ENCODE measurements at places on chromosomes 1 and 21.

GRCh38 chr1:46102769-46103476, 29.5 kb downstream of the PIK3R3 start:
- H3K36me3 ChIP-seq, result no peaks in the 10 kb centered on the region
- H3K4me1 ChIP-seq, result no peaks in the 10 kb centered on the region
- H3K27me3 ChIP-seq, result no peaks in the 10 kb centered on the region
- no peak overlapping the region for H3K27ac ChIP-seq

DNA sequence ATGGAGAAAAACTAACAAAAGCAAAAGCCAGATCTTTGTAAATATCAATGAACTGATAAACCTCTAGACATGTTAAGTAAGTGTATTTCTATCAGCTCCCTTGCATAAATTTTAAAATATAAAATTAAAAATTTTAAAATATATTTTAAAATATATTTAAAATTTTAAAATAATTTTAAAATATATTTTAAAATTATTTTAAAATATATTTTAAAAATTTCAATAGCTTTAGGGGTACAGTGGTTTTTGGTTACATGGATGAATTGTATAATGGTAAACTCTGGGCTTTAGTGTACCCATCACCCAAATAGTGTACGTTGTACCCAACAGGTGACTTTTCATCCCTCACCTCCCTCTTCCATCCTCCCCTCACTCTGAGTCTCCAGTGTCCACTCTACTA, 279.2 kb downstream of the SDCCAG8 start:
- H3K4me3 ChIP-seq, result no peak overlapping the region
- peaks cover 8% of the 10 kb centered on the region for H3K4me1 ChIP-seq
- no peak for DNase-seq
- H3K27ac ChIP-seq, result no peak overlapping the region

DNA sequence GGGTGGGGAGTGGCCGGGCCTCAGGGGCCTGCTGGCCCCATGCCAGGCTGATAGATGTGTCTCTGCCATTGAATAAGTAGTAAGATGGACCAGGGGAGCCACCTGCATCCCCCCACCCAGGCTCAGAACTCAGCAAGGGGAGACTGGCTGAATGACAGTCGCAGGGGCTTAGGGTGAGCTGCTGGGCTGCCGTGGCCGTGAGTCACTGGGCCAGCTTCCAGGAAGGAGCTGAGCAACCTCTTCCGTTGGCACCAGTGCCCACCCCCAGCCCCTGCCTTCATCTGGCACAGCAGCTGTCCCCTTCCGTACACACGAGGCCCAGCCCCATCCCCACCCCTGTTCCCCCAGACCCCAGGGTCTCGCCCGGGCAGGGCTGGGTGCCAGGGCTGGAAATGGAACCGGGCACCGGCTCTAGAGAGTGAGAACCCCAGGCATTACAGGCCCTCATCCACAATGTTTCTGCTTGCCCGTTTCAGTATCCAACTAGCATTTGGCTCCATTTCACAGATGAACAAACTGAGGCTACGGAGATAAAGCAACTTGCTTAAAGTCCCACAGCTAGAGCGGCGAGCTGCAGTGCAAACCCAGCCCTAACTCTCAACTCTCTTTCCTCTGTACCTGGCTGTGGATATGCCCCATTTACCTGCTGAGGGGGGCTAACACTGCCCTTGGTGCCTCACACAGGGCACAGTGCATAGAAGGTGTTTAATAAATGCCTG, 10.2 kb downstream of the WNT4 start:
- H3K36me3 ChIP-seq, result no peaks in the 10 kb centered on the region
- peaks cover 14% of the 10 kb centered on the region for H3K27me3 ChIP-seq
- DNase-seq, result no peak
- no peaks in the 10 kb centered on the region for H3K4me1 ChIP-seq
- no peak overlapping the region for H3K4me3 ChIP-seq

DNA sequence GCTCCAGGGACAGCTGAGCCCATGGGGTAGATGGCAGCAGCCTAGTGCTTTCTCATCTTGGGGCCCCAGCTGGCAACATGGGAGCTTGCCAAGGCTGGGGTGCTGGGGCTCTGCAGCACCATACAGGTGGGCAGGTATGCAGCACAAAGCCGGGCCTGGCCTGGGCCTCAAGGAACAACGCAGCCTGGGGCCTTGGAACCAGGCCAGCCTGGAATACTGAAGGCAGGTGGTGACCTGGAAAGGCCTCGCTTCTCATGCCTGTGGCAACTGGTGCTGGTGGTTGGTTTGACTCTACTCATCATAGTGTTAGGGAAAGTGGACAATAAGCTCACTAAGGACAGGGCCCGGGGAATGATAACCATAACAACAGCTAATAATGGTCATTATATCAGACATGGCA, 27.0 kb upstream of the SDHB start:
- no peak overlapping the region for H3K27ac ChIP-seq
- no peaks in the 10 kb centered on the region for H3K36me3 ChIP-seq
- no peak for DNase-seq

GRCh38 chr1:167431261-167431908, 86.9 kb downstream of the CD247 start:
- no peak for DNase-seq
- peaks cover 6% of the 10 kb centered on the region for H3K36me3 ChIP-seq
- H3K27ac ChIP-seq, result peak overlapping the region; percentile 79
- no peak overlapping the region for H3K4me3 ChIP-seq
- H3K4me1 ChIP-seq, result peaks cover 18% of the 10 kb centered on the region

DNA sequence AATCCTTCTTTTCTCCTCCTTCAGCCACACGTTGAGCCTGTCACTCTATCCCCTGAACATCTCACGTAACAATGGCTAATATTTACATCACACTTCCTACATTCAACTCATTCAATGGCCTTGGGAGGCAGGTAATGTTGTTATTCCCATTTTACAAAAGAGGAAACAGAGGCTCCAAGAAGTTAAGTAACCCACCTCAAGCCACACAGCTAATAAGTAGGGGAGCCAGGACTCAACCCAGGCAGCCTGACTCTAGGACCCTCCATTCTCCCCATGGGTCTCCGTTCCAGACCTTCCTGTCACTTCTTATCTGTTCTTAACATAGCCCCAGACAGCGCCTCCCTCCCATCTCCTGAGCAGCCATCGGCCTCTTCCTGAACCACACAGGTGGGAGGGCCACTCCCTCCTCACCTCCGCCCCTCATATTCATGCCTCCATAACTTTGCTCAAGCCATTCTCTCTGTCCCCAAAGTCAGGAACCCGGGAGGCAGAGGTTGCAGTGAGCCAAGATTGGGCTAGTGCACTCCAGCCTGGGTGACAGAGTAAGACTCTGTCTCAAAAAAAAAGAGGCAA, 2.2 kb downstream of the PADI4 start:
- H3K36me3 ChIP-seq, result no peaks in the 10 kb centered on the region
- H3K27ac ChIP-seq, result no peak overlapping the region
- no peak for DNase-seq
- H3K27me3 ChIP-seq, result peaks cover 32% of the 10 kb centered on the region
- peaks cover 5% of the 10 kb centered on the region for H3K4me1 ChIP-seq

- peak overlapping the region; percentile 40 for H3K27ac ChIP-seq
- H3K4me3 ChIP-seq, result no peak overlapping the region
- no peaks in the 10 kb centered on the region for H3K27me3 ChIP-seq
- H3K36me3 ChIP-seq, result peaks cover 3% of the 10 kb centered on the region
- peaks cover 2% of the 10 kb centered on the region for H3K4me1 ChIP-seq
Measured at GRCh38 chr21:46161633-46162592, 6.5 kb upstream of the FTCD start.

DNA sequence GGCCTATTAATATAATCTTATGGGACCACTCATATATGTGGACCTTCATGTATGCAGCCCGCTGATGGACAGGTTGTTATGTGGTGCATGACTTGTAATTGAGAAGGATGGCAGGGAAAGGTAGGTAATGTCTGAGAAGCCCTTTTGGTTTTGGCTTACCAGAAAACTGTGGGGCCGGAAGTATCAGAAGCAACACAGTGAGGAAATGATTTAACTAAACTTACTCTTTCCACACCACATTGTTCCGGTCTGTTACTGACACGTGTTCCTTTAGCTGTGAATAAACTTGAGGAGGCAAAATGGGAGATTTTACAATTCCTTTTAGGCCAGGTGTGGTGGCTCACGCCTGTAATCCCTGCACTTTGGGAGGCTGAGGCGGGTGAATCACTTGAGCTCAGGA, 32.4 kb downstream of the KIF1B start:
- H3K27ac ChIP-seq, result no peak overlapping the region
- no peaks in the 10 kb centered on the region for H3K4me1 ChIP-seq
- no peaks in the 10 kb centered on the region for H3K27me3 ChIP-seq

- no peak for DNase-seq
- no peaks in the 10 kb centered on the region for H3K27me3 ChIP-seq
- peak overlapping the region; percentile 96 for H3K27ac ChIP-seq
- peak overlapping the region; percentile 86 for H3K4me3 ChIP-seq
- H3K36me3 ChIP-seq, result peaks cover 80% of the 10 kb centered on the region
Measured at GRCh38 chr1:154334079-154335024, 9.0 kb downstream of the ATP8B2 start.

DNA sequence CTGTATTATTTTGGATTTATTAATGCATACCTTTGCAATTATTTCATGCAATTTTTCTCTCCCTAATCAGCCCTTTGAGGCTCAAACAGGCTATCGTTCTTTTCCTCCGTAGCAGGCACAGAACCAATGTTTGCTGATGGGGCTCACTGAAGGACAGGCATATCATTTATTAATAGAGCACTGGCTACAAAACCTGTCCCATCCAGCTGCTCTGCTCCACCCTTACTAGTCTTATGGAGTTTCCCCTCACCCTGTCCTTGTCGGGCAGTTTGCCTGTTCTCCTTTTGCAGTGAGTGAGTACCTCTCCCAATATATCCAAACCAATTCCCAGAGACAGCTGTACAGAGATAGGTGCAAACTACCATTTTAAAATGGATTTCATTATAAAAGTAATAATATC, 16.6 kb upstream of the FCAMR start:
- H3K27me3 ChIP-seq, result peaks cover 47% of the 10 kb centered on the region
- no peaks in the 10 kb centered on the region for H3K4me1 ChIP-seq
- no peak for DNase-seq
- no peak overlapping the region for H3K4me3 ChIP-seq
- no peak overlapping the region for H3K27ac ChIP-seq

GRCh38 chr1:9599741-9600140, 11.0 kb downstream of the TMEM201 start:
- H3K27ac ChIP-seq, result no peak overlapping the region
- H3K4me3 ChIP-seq, result no peak overlapping the region
- no peaks in the 10 kb centered on the region for H3K4me1 ChIP-seq
- DNase-seq, result no peak
- H3K27me3 ChIP-seq, result no peaks in the 10 kb centered on the region
- H3K36me3 ChIP-seq, result peaks cover 1% of the 10 kb centered on the region

- no peak overlapping the region for H3K27ac ChIP-seq
- no peak overlapping the region for H3K4me3 ChIP-seq
- no peak for DNase-seq
- no peaks in the 10 kb centered on the region for H3K36me3 ChIP-seq
- H3K27me3 ChIP-seq, result peaks cover 3% of the 10 kb centered on the region
Measured at GRCh38 chr1:75640137-75640536, 29.2 kb upstream of the SLC44A5 start.

- no peak overlapping the region for H3K4me3 ChIP-seq
- no peak overlapping the region for H3K27ac ChIP-seq
- H3K27me3 ChIP-seq, result no peaks in the 10 kb centered on the region
- no peak for DNase-seq
- H3K4me1 ChIP-seq, result no peaks in the 10 kb centered on the region
Measured at GRCh38 chr1:197024460-197024859, 42.6 kb downstream of the F13B start.

DNA sequence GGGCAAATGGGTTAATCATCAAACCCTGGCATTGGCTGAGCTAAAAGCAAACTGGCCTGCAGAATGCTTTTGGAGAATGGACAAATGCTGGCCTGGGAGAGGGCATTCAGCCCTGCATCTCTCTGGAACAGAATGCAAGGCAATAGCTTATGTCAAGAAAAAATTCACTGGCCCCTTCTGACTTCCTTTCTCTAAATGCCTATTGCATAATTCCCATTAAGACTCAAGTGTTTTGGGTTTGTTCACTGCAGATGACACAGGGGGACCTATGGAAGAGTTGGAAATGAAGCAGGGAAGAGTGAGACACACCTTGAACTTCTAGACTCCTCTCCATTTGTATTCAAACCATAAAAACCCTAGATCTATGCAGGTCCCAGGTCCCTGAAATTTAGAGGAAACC, 15.9 kb downstream of the PEA15 start:
- H3K4me3 ChIP-seq, result no peak overlapping the region
- no peak overlapping the region for H3K27ac ChIP-seq
- no peaks in the 10 kb centered on the region for H3K4me1 ChIP-seq

DNA sequence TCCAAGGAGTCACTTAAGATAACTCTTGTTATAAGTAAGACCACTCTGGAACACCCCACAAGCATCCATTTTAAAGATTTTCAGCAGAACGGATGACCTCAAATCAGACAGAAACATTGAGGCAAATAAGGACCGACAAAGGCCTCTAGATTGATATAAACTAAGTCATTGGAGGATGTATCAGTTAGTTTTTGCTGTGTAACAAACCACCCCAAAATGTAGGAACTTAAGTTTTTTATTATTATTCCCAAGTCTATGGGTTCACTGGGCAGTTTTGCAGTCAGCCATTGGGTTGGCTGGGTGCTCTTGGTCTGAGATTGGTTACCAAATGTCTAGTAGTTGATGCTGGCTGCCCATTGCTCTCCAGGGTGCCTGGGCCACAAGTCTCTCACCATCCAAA, 311.8 kb downstream of the SIPA1L2 start:
- H3K27me3 ChIP-seq, result peaks cover 10% of the 10 kb centered on the region
- H3K27ac ChIP-seq, result no peak overlapping the region
- no peaks in the 10 kb centered on the region for H3K4me1 ChIP-seq
- H3K36me3 ChIP-seq, result peaks cover 9% of the 10 kb centered on the region

DNA sequence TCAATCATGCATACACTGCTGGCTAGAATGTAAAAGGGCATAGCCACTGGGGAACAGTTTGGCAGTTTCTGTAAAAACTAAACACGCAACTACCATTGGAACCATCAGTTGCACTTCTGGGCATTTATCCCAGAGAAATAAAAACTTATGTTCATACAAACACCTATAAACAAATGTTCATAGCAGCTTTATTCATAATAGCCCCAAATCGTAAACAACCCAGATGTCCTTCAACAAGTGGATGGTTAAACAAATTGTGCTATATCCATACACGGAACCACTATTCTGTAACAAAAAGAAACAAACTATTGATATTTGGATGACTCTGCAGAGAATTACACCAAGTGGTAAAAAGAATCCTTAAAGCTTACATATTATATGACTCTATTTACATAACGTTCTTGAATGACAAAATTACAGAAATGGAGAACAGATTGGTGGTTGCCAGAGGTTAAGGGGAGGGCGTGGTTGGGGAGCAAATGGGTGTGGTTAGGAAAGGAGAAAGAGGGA, 22.8 kb downstream of the LACTBL1 start:
- H3K4me1 ChIP-seq, result no peaks in the 10 kb centered on the region
- no peak overlapping the region for H3K27ac ChIP-seq
- H3K36me3 ChIP-seq, result peaks cover 2% of the 10 kb centered on the region
- H3K27me3 ChIP-seq, result peaks cover 30% of the 10 kb centered on the region
- H3K4me3 ChIP-seq, result no peak overlapping the region

GRCh38 chr1:56202796-56203492, 376.4 kb downstream of the PLPP3 start:
- no peaks in the 10 kb centered on the region for H3K27me3 ChIP-seq
- DNase-seq, result no peak
- no peak overlapping the region for H3K27ac ChIP-seq
- H3K36me3 ChIP-seq, result no peaks in the 10 kb centered on the region
- no peak overlapping the region for H3K4me3 ChIP-seq
- H3K4me1 ChIP-seq, result no peaks in the 10 kb centered on the region

Measured in naive thymus-derived CD8-positive, alpha-beta T cell (primary cell).